ENCODE measurements at places on chromosomes 7 and 10.

- DNase-seq, result no peak
Measured at GRCh38 chr7:148693651-148694050, 5.1 kb upstream of the CUL1 start.

DNA sequence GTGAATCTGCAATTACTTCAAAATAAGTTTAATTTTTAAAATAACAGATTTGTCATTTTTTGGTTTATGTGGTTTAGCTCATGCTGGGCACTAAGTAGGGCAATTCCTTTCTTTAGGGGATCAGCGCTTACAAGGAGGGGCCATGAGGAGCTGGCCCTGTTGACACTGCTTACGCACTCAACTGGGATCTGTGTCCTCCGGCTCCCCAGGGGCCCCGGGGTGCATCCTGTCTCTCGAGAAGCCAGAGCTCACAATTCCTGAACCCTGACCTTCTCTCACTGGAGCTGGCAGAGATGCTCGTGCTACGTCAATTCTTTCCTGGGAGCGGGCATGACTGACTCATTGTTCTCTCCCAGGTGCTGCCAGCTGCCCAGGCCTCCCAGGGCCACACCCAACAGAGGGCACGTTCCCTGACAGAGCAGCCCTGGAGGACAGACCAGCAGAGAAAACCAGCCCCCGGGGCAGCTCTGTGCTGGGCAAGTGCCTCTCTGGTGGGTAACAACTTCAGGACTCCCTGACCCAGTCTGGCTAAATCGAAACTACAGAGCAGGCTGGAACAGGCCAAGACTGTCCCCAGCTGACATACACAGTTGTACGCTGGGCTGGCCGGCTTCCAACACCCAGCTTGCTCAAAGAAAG is 36.8 kb downstream of the CTBP2 start:
- DNase-seq, result no peak

- DNase-seq, result no peak
Measured at GRCh38 chr7:131633342-131633843, 77.0 kb upstream of the PODXL start.

DNA sequence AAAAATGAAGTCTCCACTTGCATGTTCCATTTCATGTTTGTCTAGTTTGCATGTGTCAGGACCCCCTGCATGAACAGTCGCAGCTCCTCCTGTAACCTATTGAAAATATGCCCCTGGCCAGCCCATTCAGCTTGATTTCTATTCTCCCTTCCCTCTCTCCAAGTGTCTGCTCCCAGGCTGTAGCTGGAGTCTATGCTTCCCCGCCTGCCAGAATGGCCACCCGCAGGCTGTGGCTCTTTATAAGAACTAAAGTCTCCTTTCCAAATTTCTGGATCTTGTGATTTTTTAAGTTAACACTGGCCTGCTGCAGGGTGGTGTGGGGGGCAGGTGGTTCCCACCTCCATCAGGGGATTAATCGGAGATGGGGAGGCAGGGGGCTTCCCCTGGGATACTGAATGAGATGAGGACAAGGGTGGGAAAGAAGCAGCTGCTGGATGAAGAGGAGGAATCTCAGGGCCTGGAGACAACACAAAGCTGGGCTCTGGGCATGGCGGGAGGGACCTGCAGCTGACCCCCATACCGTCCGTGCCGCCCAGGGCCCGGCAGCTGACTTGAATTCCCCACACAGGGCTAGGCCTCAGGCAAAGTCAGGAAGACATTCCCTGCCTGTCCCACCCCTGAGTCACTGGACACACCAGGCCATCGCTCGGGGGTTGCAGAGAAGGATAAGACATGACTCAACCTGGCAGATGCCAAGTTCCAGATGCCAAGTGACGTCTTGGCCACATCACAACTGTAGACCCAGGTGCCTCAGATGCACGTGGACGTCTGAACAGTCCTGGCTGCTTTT is 399.5 kb upstream of the FOXK1 start:
- DNase-seq, result no peak

DNA sequence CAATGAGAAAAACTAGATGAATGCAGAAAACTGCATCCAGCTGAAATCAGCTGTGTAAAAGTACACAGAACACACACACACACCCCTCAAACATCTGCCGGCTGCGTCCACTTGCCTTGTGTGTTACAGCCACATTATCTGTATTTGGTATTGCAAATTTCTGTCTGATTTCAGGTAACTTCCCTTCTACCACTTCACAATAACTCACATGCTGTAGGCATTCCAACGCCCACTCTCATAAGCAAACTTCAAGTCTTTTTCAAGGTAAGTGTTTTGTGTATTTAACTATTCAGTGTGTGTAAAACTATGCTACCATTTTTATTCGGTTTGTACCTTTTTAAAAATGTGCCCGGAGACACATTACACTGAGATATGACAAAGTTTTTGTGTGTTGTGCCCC is 594.2 kb downstream of the SORCS1 start:
- no peak for DNase-seq

DNA sequence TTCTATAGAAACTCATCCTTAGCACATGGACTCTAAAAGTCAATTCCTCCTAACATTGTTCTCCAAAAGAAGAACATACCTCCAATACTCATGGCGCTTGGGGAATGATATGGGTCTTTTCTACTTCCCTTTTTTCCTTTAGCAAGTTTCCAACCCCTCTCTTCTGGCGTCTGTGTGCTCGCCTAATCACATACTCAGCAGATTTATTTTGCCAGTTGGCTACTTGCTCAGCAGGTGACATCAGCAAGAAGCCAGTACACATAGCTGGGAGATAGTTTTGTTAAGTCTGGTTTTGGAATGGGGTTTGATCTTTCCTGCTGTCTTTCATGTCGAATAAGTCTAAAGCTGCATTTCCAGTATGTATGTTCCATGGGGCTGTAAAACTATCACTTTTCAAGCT is 193.8 kb downstream of the POM121L12 start:
- no peak for DNase-seq

DNA sequence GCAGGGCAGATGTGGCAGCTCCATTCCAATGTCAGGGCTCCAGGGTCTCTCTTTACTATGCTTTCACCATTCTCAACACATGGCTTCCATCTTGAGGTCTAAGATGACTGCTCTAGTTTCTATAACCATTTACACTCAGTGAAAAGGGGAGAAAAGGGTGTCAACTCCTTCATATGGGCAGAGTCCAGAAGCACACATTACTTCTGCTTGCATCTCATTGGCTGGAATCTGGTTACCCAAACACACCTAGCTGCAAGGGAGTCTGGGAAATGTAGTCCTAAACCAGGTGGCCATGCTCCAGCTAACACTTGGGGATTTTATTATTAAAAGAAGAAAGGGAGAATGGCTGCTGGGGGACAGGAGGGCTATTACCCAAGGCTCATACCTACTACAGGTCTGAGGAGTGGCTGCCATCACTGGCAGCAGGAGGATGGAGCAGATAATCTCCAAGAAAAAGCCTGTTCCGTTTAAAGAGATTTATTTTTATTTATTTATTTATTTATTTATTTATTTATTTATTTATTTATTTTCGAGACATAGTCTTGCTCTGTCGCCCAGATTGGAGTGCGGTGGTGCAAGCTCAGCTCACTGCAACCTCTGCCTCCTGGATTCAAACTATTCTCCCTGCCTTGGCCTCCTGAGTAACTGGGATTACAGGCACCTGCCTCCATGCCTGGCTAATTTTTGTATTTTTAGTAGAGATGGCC is 29.1 kb upstream of the LBX1 start:
- no peak for DNase-seq

DNA sequence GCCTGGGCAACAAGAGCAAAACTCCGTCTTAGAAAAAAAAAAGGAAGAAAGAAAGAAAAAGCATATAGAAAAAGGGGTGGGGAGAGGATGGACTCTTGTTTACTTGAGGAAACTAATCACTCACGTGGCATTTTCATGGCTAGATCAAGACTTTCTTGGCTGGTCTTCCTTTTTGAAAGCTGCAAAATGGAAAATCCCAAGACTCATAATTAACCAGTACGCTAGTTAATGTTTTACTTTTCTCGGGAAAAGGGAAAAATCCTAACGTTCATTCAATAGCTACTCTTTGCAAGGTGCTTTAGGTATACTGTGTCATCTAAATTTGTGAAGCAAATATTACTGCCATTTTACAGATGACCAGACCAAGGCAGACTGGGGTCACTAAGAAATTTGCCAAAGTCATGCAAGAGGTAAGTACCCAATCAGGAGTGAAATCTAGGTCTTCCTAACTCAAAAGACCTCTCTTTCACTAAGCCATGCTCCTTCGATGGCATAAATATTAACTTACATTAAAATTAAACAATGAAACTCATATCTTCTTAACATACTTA is 24.4 kb downstream of the NAPEPLD start:
- no peak for DNase-seq

- no peak for DNase-seq
Measured at GRCh38 chr10:72742797-72743196, 50.9 kb downstream of the MCU start.

DNA sequence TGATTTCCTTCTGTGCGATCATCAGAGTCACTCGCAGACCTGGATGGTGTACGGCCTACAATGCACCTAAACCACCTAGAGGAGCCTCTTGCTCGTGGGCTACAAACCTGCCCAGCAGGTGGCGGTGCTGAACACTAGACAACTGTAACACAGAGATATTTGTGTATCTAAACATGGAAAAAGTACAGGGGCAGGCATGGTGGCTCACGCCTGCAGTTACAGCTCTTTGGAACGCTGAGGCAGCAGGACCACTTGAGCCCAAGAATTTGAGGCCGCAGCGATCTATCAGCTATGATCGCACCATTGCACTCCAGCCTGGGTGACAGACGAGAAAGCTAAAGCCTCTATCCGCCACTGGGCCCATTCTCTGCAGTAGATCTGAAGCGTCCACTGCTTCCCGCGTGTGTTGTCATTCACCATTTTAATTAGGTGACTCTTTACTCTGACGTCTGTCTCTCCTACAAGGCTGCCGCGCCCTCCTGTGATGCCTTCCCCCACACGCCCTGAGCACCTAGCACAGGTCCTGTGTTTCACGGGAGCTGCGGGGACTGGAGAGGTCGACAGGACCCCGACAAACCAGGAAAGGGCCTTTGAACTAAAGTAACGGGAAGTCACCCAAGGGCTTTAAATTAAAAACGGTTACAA is 774 bp downstream of the TUBGCP2 start:
- DNase-seq, result peak; percentile 72

DNA sequence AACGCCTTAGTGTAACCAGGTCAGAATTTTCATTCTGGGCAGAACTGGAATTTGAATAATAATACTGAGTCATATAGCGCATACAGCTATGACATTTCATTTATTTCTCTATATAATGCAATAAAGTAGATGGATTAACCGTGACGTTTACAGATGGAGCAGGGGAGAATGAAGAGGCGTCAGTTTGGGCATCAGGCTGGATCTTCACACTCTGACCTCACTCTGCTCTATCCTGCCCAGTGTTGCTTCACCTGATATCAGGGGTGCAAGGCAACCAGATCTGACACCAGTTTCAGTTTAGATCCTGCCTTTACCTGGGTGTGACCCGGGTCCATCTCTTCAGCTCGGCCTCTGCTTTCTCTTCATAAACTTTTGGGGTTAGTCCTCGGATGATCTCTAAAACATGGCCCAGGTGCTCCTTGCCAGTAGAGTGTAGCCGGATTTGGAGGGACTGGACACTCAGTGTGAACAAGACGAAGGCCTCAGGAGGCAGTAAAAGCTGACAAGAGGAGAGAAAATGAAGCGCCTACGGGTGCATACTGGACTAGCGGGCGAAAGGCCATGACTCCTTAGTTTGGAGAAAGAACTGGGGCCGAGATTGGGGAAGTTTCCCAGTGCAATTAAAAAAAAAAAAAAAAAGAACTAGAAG is 1.4 kb upstream of the ZYX start:
- DNase-seq, result no peak

GRCh38 chr10:61721431-61721830 is 58.7 kb downstream of the CABCOCO1 start:
- no peak for DNase-seq

GRCh38 chr7:28155964-28156363 is 24.6 kb downstream of the JAZF1 start:
- no peak for DNase-seq

DNA sequence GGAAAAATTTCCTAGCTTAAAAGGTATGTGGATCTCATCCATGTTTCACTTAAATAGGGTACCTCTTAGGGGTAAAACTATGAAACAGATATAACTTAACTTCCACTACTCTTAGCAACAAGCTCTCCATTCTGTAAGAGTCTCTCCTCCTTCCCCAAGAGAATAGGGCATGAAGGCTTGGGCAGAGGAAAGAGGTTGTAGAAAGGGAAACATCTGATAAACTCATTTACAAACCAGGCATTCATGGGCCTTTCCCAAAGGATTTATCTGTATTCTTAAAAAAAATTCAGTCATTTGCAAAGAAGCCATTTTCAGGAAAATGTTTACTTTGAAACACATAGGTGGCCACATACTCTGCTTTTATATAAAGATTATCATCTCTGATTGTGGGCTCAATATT is 82.7 kb downstream of the SEMA3A start:
- no peak for DNase-seq

DNA sequence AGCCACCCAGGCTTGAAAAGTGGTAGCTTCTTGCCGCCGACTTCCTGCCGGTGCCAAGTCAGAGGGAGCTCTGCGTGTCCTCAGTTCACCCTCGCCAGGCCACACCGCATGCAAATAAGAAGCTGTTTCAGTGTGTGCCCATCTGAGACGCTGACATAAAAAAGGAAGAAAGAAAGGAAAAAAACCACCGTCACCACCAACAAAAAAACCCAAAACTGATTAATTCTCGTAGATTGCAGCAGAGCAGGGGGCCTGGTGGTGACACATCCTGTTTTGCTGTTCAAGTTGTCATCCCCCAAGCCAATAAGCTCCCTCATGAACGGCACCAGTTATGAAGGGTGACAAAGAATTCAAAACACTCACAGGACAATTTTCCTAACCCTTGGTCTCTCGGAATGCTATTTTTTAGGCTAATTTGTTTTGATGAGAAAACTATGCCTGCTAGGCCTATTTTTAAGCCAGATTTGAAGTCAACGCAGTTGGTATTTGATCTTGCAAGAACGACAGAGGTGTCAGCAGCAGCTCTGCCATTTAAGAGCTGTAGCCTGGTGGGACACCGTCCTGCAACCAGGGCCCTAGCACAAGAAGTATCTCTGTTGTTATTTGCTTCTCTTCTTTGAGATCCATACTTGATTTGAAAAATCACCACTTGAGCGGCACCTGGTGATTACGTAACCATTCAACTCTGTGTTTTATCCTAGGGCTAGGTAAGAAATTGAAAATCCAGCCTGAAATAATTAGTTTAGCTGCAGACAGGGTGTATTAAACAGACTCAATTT is 145.6 kb downstream of the PFKFB3 start:
- DNase-seq, result peak; percentile 64

DNA sequence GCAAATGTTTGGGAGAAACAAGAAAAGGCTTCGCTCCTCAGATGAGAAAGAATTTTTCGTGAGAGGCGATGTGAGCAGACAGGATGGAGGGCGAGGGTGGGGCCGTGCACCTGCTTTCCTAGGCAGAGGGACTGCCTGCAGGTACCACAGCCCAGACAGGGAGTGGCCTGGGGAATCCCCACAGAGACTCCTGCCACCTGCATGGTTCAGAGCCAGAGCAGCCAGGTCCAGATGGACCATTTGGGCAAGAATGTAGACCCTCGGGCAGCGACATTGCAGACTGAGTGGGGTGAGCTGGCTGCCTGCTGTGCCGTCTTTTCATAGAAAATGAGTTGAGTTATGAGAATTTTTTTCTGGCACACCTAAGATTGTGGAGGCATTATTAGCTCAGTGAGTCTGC is 216.8 kb downstream of the SNX10 start:
- no peak for DNase-seq

GRCh38 chr7:84390845-84391244 is 196.3 kb upstream of the SEMA3A start:
- no peak for DNase-seq

All from activated T-helper 1 cell treated with anti-CD3 and anti-CD28 coated beads, Interleukin-2, amount 50 U/mL, for 16 hours (primary cell).